ENCODE measurements at places on chromosomes 12 and 14.

- DNase-seq, result no peak
These were observed 215.0 kb downstream of the KIF26A start for GRCh38 chr14:104353221-104353920.

DNA sequence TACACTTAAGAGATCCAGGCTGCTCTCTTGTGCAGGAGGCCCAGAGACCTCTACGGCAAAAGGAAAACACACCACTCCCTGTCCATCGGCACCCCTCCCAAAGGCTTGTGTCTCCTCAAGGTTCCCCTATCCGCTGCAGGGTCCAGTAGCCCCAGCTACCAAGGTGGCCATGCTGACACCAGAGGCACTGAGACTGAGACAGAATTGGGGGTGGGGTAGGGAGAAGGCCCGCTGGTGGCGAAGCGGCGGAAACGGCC lies 590 bp downstream of the DDIT3 start:
- peak; percentile 7 for DNase-seq

DNA sequence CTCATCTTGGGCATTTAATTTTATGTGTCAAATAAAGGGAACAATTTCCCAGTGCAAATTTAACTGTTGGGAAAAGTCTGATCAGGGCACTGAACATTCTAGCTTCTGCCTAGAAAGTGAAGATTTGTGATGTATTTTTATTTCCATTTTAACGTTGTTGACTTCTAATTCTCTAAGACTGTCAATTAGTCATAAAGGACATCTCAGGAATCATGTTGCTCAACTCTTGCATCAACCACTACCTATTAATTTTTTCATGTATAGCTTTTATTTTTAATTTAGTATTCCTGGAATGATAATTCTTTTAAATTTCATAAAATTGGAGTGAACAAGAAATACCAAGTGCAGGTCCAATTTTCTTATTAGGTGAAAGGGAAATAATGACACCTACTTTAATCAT lies 87.9 kb upstream of the METAP2 start:
- DNase-seq, result no peak

GRCh38 chr12:71686658-71687025 lies 760 bp downstream of the TMEM19 start:
- no peak for DNase-seq

DNA sequence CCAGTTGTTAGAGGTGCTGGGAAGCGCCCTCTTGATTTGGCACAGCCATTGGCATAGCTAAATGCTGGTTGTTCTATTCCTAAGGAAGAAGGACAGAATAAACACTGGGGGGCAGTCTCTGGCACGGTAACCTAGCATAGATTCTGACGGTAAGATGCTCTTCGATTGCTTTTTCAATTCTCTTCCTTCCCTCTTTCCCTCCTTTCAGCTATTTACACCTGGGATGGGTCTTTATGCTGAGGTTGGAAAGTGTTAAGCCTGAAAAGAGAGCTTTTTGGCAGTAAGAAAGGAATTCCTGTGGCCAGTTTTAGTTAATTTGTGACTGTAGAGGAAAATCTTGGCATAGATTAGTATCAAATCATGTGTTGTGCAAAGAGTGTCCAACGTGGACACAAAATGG lies 162.8 kb downstream of the SNAPC1 start:
- DNase-seq, result no peak

DNA sequence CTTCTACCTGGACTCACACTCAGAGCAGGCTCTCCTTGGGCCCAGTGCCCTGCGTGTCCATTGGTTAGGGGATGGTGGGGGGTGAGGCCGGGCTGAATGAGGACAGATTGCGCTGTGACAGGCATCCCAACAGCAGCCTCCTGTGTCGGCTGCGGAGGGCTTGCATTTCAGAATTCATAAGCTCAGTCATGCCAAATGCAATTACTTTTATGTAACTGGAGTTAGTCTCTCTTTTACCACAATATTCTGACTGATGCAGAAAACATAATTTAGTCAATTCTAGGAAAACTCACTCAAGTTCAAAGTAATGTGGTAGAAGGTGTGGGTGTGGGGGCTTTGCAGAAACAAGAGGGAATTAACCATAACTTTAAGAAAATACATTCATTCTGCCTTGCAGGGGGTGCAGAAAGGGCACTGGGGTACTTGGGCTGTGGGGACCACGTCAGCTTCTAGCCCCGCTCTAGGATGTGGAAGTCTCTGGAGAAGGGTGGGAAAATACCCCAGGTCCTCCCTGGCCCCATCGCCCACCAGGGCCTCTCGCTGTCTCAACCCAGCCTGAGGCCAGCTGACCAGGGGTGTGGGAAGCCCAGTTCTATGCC lies 257.7 kb downstream of the ADGRD1 start:
- DNase-seq, result no peak

- peak; percentile 34 for DNase-seq
These were observed 107.0 kb downstream of the ADAMTS20 start for GRCh38 chr12:43444940-43445564.

DNA sequence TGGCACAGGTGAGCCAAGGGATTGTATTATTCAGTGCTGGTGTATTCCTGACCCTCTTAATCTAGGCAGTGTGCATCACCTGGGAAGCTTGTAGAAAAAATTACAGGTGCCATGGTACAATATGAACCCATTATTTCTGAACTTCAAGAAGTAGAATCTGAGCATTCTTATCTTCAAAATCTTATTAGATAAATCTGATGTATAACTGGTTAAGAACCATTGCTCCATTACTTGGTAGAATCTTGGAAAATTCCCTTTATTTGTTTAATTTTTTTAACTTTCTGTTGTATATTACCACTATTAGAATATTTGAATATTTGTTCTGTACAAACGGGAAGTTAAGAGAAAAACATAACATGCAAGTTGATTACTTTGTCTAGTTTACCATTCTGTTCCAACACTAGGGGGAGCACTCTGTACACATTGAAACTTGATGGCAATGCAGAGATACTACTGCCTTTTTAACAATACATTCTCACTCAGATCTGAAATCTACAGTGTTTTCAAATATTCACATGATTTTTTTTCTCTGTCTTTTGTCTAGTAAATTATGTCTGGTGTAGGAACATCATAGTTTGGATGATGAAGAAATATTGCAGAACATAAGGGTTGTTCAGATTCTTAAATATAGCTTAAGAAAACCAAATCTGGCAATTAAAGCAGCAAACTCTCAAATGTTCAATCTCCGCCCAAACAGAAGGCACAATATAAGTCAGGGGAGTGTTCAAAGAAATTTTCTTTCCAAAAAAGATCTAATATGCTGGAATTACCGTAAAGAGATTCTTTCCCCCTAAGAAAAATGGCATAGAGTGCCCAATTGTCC lies 196.6 kb downstream of the PCNX1 start:
- peak; percentile 11 for DNase-seq

DNA sequence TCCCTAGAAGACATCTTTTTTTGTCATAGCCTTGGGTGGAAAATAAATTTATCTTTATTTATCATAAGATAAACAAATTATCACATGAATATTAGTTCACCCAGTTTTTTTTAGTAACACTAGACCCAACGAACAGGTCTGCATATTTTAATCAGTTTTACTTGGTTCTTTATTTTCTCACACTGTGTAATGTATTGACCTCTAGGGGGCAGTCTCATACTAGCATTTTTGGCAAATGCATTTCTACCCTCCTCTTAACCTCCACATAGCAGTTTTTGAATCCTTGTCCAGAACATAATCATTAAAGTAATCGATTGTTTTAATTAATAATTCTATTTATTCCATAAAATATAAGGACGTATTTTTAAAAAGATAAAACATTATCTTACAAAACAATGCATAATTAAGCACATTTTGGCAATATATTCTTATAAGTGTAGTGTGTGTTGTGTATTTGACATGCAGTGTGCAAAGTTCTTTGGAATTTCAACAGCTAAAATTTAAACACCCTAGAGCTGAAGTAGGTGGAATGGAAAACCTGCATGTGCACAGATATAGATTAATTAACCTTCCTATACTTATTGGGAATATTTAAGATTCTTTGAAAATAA lies 31.6 kb upstream of the PTPRQ start:
- DNase-seq, result no peak

- DNase-seq, result no peak
These were observed 184.0 kb upstream of the PARP11 start for GRCh38 chr12:4056910-4057845.

All from activated CD4-positive, alpha-beta T cell treated with anti-CD3 and anti-CD28 coated beads for 24 hours (primary cell).